ENCODE measurements at places on chromosomes 12 and 14.

GRCh38 chr14:65462411-65462810, 49.9 kb downstream of the FUT8 start:
- DNase-seq = no peak

DNA sequence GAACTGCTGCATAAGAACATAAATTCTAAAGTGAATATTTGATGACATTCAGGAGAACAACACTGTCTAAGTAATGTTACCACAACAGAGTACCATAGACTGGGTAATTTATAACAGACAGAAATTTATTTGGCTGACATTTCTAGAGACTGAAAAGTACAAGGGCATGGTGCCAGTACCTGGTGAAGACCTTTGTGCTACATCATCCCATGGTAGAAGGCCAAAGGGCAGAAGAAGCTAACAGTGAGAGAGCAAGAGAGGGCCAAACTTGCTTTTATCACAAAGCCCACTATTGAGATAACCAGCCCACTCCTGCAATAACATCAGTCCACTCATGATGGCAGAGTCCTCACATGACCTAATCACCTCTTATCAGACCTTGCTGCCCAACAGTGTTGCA, 88.8 kb downstream of the FIGNL2 start:
- no peak for DNase-seq

GRCh38 chr14:74763803-74764531, 851 bp downstream of the YLPM1 start:
- no peak for DNase-seq

DNA sequence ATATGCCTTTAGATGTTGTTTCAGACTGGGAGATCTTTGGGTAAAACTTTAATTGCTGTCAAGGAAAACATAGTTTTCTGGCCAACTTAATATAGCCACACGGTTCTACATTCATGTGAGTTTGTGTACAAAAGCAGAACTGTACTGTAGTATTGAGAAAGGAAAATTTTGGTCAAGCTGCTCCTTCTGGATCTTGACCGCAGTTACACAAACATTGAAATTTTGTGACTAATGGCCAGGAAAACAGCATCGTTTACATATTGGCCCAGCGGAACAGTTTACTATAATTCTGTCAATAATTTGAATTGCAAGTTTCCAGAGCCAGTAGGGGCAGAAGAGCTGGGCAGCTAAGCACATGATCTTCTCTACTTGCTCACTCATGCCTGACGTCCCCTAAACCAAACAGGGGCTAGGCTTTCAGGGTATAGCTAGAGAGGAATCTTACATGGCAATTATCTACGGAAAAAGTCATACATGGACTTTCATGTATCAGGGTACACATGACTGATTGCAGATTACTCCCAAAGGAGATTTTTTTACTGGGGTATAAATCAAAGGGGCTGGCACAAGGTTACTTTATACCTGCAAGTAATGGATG, 11.4 kb upstream of the ART4 start:
- no peak for DNase-seq

- no peak for DNase-seq
Observed at GRCh38 chr14:72666610-72667009, 227.3 kb downstream of the DPF3 start.

- DNase-seq = no peak
Observed at GRCh38 chr14:91041450-91041849, 19.0 kb downstream of the RPS6KA5 start.

DNA sequence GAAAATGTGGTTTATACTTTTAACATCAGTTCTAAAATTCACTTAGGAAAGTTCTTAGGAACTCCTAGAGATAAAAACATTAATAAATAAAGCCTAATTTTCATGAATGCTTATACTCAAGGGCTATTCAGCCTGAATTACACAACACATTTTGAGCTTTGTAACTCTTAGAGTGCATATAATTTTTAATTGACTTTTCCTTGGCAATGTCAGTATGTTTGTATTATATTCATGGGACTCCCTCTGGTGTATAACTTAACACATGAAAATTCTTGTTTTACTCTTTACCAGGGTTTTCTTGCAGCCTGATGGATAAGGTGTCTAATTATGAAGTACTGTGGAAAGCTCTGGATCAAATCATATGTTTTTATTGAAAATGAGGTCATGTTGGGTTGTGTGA, 150.6 kb upstream of the HMGA2 start:
- no peak for DNase-seq

DNA sequence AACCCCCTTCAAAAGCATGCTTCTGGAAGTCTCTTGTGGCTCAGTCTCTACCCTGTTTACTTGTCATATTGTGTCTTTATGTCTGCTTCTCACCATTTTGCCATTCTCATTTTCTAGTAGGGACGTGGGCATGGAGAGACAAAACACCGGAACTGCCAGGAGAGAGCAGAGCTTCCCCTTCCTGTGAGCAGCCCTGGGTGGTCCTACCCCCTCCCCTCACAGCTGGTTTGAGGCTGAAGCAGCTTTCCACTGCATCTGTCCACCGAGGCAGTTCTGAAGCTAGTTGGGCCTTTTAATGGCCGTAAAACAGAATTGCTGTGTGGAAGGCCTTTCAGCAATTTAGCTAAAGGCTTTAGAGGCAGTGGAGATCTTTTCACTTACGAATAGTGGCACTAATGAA, 77.0 kb downstream of the PELI2 start:
- no peak for DNase-seq

DNA sequence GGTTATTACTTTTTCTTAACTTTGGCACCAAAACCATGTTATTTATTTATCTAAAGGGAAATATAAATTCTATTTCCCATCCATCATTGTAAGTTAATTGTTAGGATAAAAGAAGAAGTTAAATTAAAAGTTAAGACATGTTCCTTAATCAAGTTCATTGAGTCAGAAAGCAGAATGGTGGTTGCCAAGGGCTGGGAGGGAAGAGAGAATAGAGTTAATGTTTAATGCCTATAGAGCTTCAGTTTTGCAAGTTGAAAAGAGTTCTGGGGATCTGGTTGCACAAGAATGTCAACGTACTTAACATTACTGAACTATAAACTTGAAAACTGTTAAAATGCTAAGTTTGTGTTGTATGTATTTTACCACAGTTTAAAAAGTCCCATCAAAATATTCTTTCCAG, 63.2 kb upstream of the NR2C1 start:
- no peak for DNase-seq
